ENCODE measurements at places on chromosomes 1 and 21. TPM values are rescaled to one million over a fixed set of nuclear protein-coding genes. Genes with fewer than 3 reads are reported as not detected.
A peak's percentile ranks its signal among the peaks of the same experiment; 100 is the strongest.

DNA sequence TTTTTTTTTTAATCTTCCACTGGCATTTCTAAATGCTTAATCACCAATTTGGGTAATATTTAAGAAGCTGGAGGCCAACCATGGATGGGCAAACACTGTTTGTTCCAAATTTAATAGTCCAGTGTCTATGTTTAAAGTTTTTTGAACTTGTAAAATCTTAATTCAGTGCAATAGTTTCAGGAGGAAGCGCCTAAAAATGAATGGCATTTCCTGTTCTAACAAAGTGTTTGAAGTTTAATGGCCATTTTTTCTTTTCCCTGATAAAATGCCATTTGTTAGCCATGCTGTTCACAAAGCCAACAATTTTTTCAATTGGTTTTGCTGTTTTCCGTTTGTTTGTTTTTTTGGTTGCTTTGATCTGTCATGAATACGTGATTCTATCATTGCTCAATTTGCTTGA, 552.1 kb downstream of the LMO4 start:
- DNase-seq: no peak

GRCh38 chr1:6171548-6172124, 8.5 kb downstream of the CHD5 start:
- no peak for DNase-seq

DNA sequence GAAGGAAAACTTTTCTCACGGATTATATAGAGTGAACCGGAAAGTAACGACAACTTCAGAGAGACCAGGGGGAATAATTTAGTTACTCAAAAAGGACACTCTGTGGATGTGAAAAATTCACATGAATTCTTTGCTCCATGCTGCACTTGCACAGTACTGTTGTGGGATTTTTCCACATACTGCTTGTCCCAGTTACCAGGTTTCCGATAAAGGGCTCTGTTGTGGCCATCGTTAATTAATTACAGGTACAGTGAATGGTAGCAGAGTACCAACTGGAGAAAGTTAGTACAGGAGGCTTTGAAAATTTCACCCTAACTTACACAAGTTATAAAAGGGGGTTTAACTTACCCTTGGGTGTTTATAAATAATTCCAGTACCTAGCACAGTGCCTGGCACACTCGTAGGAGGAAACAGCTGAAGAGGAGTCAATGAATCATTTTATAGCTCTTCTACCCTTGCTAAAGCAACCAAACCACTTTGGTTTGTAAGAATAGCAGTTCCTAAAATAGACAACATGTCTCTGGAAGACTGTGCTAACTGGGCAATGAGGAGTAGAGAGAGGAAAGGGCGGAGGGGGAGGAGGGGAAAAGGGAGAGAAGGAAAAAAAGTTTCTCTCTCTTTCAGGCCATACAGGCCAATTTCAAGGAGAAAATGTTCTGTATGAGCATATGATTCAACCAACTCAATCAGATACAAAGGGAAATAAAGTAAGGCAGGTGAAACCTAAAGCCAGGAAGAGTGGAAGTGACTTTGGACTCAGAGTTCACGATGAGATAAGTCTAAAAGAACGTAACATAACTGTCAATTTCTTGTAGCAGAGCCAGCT, 98.3 kb upstream of the MAGI3 start:
- no peak for DNase-seq

GRCh38 chr1:248699099-248699498, 3.5 kb downstream of the OR14I1 start:
- DNase-seq: no peak

DNA sequence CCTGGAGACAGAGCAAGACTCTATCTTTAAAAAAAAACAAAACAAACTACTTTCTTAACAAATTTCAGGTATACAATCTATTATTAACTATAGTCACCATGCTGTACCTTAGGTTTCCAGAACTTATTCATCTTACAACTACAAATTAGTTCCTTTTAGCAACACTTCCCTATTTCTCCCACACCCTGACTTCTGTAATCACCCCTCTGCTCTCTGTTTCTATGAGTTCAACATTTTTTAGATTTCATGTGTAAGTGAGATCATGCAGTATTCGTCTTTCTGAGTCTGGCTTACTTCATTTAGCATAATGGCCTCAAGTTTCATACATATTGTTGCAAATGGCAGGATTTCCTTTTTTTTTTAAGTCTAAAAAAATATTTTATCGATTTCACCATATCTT, 77.9 kb upstream of the LPGAT1 start:
- no peak for DNase-seq

DNA sequence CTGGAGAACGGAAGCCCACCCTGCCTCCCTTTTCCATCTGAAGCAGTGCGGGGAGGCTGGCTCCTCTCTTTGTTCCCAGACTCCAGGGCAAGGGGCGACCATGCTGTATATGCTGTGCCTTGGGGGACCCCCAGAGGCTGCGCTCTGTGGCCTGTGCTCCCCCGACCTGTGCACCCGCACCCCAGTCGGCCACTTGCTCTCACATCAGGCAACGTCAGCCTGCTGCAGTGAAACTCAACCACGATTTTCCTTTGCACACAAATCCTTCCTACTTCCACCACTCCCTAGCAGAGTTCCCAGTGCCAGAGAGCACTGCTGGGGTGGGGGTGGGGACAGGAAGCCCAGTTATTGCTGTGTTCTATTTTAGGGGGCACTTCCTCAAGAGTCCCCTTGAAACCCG, 52.5 kb downstream of the SIM2 start:
- no peak for DNase-seq

GRCh38 chr1:94092210-94092613, 28.7 kb downstream of the ABCA4 start:
- DNase-seq: peak; percentile 5

GRCh38 chr1:11414926-11415538, 63.9 kb upstream of the DISP3 start:
- no peak for DNase-seq

- DNase-seq: no peak
Observed at GRCh38 chr1:96041470-96041869, 680.1 kb upstream of the PTBP2 start.

DNA sequence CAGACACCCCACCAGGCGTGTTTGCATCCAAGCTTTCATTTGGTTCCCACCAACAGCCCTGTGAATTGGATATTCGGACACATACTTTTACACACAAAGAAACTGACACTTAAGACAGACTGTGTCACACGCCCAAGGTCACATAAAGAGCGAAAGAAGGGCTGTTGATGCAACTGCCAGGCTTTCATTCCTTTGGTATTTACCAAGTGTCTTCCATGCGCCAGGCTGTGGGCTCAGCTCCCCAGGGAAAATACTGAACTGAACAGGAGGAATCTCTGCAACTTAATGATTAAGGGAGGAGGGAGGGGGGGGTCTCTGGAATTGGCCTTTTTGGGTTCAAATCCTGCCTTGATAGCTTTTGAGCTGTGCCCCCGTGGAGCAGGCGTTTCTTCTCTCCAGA, 122.8 kb downstream of the ACTL8 start:
- no peak for DNase-seq

GRCh38 chr1:50993645-50994044, 23.6 kb downstream of the CDKN2C start:
- no peak for DNase-seq

DNA sequence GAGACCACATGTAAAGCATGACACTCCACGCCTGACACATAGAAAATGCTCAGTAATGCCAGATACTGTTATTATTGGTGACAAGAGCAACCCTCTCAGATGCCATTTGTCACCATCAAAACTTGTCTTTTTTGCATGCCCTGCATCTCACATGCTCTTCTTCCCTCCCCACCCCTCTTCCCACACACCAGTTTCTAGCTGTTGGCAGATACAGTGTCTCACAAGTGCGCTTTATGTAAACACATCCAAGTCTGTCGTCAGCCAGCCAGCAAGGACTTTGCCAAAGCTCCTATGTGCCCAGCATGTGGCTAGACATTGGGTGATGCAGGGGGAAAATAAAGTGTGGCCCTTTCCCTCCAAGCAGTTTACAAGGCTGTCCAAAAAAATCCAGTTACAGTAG, 44.9 kb upstream of the EPHA8 start:
- no peak for DNase-seq

DNA sequence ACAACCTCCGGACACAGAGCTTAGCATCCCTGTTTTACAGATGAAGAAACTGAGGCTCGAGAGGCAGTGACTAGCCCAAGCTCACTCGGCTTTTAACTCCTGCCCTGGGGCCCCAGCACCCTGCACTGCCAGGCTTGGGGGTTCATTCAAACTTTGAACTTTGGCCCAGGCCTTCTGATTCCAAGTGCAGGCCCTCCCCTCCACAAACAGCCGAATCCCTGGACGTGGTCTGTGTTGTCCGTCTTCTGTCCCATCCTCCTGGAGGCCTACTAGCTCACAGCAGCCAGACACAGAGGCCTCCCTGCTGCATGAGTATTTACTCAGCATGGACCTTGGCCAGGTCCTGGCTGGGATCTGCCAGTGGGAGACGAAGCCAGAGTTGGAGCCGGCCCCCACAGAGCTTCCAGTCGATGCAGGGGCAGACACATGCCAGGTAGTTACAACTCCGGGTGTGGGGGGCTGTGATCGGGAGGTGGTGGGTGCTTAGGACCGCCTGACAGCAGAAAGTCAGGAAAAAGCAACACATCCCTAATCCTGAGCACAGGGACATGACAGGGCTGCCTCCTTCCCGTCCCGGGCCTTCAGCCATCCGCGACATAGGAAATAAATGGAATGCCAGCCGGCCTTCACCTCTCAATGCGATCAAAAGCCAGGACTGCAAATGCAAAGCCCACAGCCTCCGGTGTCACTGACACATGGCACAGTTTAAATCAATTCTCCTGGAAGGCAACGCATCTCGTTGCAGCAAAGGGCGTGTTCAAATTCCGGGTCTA, 7.4 kb downstream of the IFFO2 start:
- no peak for DNase-seq

- DNase-seq: no peak
Observed at GRCh38 chr1:42680055-42680454, 2.2 kb upstream of the YBX1 start.

GRCh38 chr21:38667291-38667870, 138.3 kb upstream of the ETS2 start:
- no peak for DNase-seq

DNA sequence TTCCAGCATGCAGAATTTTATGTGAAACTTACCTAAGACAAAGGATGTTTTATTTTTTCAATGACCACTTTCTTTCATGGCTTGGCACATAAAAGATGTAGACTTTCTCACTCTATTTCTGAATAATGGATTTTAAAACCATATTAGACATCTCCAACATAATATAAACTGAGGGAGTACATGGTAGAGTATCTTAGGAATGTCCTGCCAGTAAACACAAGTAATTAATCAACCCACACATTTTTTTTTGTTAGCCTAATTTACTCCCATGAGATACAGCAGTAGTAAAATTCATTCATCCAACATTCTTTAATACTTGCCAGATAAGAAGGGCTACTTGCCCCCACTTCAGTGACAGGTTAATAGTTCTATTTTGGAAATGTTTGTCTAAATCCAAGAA, 235.4 kb upstream of the ADAMTS5 start:
- DNase-seq: no peak

GRCh38 chr1:192575499-192576189, at the start of gene RGS1:
Gene RGS1 (plus strand): TSS chr1:192575773. CDS start chr1:192575793, 20 bp downstream.
- DNase-seq: peak; percentile 52

DNA sequence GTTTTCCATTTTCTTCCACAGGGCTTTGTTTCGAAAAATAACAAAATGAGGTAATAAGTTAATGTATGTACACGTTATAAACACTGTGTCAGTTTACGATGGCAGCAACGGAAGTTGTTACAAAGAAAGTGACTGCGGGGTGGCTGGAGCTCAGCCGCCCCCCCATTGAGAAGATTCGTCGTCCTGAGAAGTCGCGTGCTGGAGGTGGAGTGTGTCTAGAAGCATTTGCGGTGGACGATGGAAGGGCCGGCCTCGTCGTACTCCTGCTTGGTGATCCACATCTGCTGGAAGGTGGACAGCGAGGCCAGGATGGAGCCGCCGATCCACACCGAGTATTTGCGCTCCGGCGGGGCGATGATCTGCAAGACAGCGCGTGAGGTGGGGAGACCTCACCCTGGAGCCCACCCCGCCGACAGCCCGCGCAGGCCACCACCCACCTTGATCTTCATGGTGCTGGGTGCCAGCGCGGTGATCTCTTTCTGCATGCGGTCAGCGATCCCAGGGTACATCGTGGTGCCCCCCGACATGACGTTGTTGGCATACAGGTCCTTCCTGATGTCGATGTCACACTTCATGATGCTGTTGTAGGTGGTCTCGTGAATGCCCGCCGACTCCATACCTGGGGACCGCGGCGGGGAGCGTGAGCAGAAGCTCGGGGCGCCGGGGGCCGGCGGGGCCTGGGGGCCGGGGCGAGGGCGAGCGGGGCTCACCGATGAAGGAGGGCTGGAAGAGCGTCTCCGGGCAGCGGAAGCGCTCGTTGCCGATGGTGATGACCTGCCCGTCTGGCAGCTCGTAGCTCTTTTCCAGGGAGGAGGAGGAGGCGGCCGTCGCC, 2.4 kb downstream of the ACTA1 start:
- DNase-seq: no peak

- no peak for DNase-seq
Observed at GRCh38 chr1:234707641-234708040, 97.7 kb upstream of the IRF2BP2 start.

- DNase-seq: no peak
Observed at GRCh38 chr1:19557609-19558051, 72.3 kb upstream of the CAPZB start.

GRCh38 chr1:3759796-3760195, 7.5 kb downstream of the CCDC27 start:
- DNase-seq: no peak

DNA sequence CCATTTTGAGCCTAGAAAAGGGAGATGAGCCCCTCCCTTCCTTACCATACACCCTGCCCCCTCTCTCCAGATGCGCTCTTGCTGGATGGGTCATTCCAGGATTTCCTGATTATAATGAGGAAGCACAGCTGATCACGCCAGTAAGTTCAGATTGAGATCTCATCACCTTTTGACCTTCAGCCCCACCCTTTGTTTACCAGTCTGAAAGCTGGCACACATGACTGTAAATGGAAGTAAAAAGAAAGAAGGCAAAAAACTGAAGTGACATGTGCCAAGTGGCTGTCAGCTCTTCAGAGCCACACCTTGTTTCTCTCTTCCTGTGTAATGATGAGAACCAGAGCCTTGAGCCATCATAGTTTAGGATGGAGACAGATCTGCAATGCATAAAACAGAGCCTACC, 27.9 kb downstream of the S1PR1 start:
- no peak for DNase-seq

ZNF436 gene
- 8.8 TPM for total RNA-seq

NMNAT2 gene
- total RNA-seq: not detected

AZIN2 gene
- total RNA-seq: 2.5 TPM

OR2L2 gene
- total RNA-seq: 0.29 TPM

FAAH gene
- total RNA-seq: 5.1 TPM

ABCD3 gene
- total RNA-seq: 38.0 TPM

OPN3 gene
- total RNA-seq: 11.6 TPM

OR2T35 gene
- total RNA-seq: not detected

IGSF9 gene
- total RNA-seq: 0.12 TPM

WNT9A gene
- total RNA-seq: not detected

RGS13 gene
- total RNA-seq: not detected

All from activated T-cell treated with anti-CD3 and anti-CD28 coated beads, Interleukin-2, amount 50 U/mL, for 72 hours (primary cell).